ENCODE measurements at places on chromosomes 12 and 14. TPM values are rescaled to one million over a fixed set of nuclear protein-coding genes. Genes with fewer than 3 reads are reported as not detected.

GRCh38 chr14:51602310-51602709, 49.4 kb upstream of the FRMD6 start:
- DNase-seq, result no peak

GRCh38 chr12:52870361-52871290, 21.8 kb upstream of the KRT78 start:
- peak; percentile 58 for DNase-seq

- DNase-seq, result no peak
These were observed 70.7 kb downstream of the SRRM4 start for GRCh38 chr12:119052001-119052400.

DNA sequence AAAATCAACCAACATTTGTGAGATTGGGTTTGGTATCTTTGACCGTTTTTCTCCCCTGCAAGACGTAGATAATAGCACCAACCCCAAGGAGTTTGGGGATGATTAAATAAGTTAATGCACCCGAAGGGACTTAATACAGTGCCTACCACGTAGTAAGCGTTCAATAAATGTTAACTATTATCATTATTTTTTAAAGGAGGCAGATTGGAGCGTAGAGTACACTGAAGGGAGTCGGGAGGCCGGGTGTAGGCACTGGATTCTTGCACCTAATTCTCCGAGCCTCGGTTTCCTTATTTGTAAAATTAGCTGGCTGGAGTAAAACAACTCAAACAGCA, 367 bp upstream of the FRS2 start:
- DNase-seq, result no peak

GRCh38 chr12:54304187-54304810, 3.5 kb upstream of the NFE2 start:
- DNase-seq, result no peak

DNA sequence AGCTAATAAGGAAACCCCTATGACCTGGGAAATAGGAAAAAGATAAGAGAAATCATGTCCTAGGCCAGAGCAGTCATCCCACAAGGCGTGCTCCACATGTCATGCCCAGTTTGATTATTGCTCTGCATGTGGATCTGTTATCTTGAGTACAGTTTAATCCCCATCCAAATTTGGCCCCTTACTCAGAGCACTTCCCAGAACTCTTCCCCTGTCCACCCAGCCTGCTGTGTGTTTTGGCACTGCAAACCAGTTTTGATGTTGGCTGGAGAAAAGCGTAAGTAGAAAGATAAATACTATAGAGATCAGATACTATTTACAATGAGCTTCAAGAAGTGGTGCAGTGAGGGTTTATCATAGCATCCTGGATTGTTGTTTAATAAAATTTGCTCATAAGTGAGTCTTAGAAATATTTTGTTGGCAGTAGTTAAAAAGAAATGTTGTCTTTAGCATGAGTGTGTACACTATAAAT, 83.8 kb downstream of the PTPRB start:
- DNase-seq, result peak; percentile 76

DNA sequence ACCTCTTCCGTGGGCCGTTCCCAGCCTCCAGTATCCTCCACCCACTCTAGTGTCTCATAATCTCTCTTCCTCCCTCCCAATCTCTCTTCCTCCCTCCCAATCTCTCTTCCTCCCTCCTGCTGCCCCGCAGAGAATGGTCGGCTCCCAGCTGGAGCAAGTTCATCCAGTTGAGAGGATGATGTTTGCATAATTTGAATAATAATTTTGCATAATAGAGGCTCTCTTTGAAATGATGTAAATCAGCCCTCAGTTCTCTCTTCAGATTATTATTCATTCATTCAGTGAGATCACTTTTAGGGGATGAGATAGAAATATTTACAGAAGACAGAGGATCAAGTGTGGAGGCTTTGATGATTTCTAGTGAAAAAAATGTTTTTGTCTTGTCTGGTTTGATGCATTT, 125.0 kb downstream of the PTPN11 start:
- DNase-seq, result no peak

DNA sequence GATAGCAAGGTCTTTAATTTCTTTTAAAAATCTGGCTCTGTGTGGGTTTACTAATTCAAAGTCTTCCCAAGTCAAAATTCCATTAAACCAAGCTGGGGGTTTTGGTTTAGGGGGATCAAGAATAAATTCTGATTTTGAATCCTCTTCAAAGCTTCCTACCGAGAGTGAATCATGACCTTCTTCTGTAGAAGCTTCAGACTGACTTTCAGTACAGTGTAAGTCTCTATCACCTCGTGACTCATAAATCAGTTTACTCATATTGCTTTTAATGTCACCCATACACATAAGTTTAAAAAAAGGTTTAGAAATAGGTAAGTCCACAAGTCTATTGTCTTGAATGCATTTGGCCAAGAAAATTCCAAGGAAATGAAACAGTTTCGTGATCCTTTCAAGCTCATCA, 80.6 kb upstream of the STRN3 start:
- no peak for DNase-seq

ZNF410 gene
- 42.9 TPM for total RNA-seq

PIWIL1 gene
- total RNA-seq, result not detected

FSCB gene
- not detected for total RNA-seq

ERBB3 gene
- total RNA-seq, result under 0.01 TPM

HHIPL1 gene
- 0.79 TPM for total RNA-seq

HOXC12 gene
- total RNA-seq, result not detected

KRT77 gene
- not detected for total RNA-seq

SLC2A3 gene
- total RNA-seq, result 20.2 TPM
